Activated CD4-positive, alpha-beta memory T cell treated with anti-CD3 and anti-CD28 coated beads for 36 hours (primary cell): ENCODE measurements at places on chromosomes 2 and 18.
A peak's percentile ranks its signal among the peaks of the same experiment; 100 is the strongest.

- no peaks in the 10 kb centered on the region for H3K27me3 ChIP-seq
- DNase-seq: peak; percentile 46
- H3K36me3 ChIP-seq: no peaks in the 10 kb centered on the region
- no peaks in the 10 kb centered on the region for H3K4me1 ChIP-seq
- no peak overlapping the region for H3K4me3 ChIP-seq
- no peak overlapping the region for H3K27ac ChIP-seq
Observed at GRCh38 chr2:99066075-99066958, 75.2 kb upstream of the C2orf15 start.

DNA sequence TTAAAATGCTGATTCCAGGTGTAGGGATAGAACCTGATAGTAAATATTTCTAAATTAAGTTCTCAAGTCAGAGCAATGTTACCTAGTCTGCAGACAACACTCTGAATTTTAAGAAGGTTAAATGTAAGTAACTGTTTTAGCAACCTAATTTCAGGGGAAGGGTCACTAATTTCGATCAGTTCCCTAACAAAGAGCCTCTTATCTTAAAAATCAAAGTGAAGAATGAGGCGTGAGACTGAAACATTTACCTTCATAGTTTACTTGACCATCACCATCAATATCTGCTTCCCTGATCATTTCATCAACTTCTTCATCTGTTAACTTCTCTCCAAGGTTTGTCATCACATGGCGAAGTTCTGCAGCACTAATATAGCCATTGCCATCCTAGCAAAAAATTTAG lies 6.4 kb upstream of the STPG4 start:
- H3K4me3 ChIP-seq: no peak overlapping the region
- DNase-seq: no peak
- no peak overlapping the region for H3K27ac ChIP-seq
- peaks cover 51% of the 10 kb centered on the region for H3K36me3 ChIP-seq

DNA sequence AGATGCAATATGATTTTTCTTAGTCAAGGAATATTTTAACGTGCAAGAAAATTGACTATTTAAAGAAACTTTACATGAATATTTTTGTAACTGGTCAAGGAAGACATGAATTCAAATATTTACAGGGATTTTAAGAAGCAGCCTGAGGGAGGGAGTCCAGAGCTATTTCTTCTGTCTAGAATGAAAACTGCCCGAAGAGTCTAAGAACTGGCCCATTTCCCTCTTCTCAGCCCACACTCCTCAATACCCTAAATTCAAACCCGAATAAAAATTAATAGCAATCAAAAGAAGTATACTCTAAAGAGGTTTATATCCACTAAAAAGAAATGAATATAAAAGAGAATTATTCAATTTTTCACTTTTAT lies 6.5 kb upstream of the NDUFV2 start:
- no peak for DNase-seq
- peak overlapping the region; percentile 100 for H3K27ac ChIP-seq
- H3K4me3 ChIP-seq: peak overlapping the region; percentile 68
- no peaks in the 10 kb centered on the region for H3K27me3 ChIP-seq

DNA sequence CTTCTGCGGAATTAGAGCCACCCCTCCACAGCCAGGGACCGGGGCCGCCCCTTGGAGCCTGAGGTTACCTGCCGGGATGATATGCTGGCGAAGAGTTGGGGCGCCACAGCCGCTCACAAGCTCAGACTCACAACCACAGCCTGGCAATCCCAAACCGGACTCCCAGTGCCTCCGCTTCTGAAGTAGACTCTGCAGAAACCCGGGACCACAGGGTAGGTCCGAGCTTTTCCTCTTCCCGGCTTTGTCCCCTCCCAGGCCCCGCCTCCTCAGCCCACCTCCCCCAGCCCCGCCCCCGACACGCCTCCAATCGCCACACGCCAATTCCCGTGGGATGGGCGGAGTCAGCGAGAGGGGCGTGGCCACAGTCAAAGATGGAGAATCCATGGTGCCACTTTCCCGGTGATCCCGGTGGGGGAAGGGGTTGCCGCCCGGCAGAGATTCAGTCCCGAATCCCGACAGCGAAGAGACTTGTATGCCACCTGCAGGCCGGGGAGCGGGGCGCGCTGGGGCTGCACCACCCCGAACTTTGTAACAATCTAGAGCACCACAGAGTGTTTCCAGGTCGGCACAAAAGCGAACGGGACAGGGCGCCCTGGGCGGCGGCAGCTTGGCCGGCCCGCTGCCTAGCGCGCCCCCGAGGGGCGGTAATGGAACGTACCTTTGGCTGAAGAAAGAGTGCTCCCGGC lies at the start of gene IDH1:
Gene IDH1, minus strand, starts transcription at position 201 of the 686 bp plus-strand sequence. CDS start 3,520 bp downstream, outside the sequence.
- DNase-seq: peak; percentile 95
- no peaks in the 10 kb centered on the region for H3K27me3 ChIP-seq
- peaks cover 15% of the 10 kb centered on the region for H3K4me1 ChIP-seq
- peak within 1 kb of the TSS; percentile 81 for H3K27ac ChIP-seq
- peak within 1 kb of the TSS; percentile 97 for H3K4me3 ChIP-seq

DNA sequence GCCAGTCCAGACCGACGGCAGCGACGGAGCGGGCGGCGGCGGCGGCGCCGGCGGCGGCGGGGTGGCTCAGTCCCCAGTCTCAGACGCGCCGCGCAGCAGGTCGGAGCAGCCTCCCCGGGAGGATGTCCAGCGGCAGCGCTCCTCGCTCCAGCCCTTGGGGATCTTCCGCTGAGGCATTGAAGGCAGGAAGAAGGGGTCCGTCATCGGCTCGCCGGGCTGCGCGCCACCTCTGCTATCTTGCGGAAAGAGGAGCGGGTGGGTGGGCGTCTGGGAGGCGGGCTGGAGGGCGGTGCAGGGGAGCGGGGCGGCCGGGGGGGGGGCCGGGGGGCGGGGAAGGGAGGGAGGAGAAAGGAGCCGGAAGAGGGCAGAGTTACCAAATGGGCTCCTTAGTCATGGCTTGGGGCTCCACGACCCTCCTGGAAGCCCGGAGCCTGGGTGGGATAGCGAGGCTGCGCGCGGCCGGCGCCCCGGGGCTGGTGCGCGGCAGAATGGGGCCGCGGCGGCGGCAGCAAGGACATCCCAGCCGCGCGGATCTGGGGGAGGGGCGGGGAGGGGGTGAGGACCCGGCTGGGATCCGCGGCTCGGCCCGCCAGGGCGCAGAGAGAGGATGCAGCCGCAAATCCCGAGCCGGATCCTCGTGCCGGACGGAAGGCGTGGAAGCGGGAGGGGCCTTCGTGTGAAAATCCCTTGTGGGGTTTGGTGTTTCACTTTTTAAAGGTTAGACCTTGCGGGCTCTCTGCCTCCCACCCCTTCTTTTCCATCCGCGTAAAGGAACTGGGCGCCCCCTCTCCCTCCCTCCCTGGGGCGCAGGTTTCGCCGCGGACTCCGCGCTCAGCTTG lies at the start of gene NETO1:
Gene NETO1, minus strand, starts transcription at position 242 of the 839 bp plus-strand sequence. CDS start 696 bp downstream, outside the sequence.
- no peak within 1 kb of the TSS for H3K4me3 ChIP-seq
- peaks cover 21% of the 10 kb centered on the region for H3K27me3 ChIP-seq
- no peak for DNase-seq
- H3K36me3 ChIP-seq: no peaks in the 10 kb centered on the region
